Daoy (cell line): ENCODE measurements at places on chromosomes 5 and 9. TPM values are rescaled to one million over a fixed set of nuclear protein-coding genes. Genes with fewer than 3 reads are reported as not detected.
A peak's percentile ranks its signal among the peaks of the same experiment; 100 is the strongest.

WDR70 gene
- total RNA-seq = 39.4 and 65.7 TPM in 2 replicates

DNA sequence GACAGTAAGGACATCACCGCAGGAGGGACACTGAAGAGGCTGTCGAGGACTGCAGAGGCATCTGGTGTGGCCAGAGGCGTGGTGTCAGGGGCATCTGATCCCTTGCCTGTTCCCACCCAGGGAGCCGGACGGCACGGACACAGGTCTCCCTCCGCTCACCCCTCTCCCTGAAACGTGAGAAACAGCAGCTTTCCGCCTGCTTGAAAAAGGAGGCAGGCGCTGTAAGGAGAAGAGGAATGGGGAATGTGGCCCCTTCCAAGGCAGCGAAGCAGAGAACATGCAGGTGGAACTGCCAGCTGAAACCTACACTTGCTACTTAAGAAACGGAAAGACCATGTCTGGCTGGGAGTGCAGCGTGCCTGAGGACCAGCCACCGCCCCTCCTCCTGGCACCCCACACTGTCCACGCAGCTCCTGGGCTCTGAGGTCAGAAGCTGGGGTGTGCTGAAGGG lies 176.2 kb downstream of the GAPVD1 start:
- no peak for DNase-seq

DDX4 gene
- total RNA-seq = not detected in 2 replicates

DNA sequence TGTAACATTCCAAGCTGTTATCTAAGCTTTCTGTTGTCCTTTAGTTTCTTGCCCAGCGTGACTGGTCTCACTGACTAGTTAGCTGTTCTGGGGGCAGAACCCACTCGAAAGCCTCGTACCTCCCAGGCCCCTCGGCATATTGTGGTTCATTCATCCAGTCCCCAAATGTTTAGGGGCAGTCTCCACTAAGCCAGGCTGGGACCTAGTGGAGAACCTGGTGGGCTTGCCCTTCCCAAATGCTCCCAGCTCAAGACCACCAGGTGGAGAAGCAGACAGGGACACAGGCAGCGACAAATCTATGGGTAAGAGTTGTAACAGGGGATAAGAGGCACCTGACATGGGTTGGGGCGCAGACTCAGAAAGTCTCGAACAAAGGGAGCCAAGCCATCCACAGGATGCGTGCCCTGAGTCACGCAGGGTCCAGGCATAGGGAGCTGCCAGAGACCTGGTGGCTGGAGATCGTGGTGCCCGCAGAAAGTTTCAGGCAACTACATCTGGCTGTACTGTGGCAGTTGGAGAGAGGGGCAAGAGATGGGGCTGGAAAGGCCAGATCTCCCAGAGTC lies 851 bp upstream of the EEIG1 start:
- DNase-seq = no peak

- DNase-seq = no peak
Observed at GRCh38 chr9:127109212-127109711, 13.2 kb downstream of the ANGPTL2 start.

DNA sequence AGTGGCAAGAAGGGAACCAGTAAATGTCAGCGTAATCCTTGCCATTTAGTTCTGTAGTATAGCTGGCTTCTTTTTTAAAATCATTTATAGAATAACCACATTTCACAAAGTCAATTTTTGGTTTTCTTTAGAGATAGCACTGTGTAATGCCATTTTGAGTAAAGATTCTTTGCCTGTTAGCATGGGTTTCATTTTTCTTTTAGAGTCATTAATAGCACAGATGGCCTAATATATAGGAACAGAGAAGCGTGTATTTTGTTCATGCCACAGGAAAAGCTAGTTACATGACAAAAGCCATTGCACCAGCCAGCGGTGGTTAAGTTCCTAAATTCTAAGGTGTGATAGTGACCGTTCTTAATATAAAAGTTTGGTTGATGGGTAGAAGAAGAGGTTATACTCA lies 1363.9 kb downstream of the MAT2B start:
- DNase-seq = no peak

ZNF454 gene
- total RNA-seq = 1.0 and 2.6 TPM in 2 replicates

GRCh38 chr5:76367623-76368371 lies 35.3 kb upstream of the IQGAP2 start:
- peak; percentile 17 for DNase-seq
